ENCODE measurements at places on chromosomes 12 and 14.

DNA sequence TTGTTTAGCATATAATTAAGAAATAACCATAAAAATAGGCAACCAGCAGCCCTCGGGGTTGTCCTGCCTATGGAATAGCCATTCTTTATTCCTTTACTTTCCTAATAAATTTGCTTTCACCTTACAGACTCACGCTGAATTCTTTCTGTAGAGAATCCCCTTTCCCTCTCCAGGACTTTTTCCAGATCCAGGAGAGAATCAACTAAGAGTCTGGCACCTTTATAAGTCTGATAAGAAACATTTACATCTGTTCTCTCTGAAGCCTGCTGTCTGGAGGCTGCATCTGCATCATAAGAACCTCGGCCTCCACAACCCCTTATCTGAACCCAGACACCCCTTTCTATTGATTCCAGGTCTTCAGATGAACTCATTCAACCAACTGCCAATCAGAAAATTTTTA lies 32.3 kb downstream of the RIMBP2 start:
- no peak for DNase-seq

GRCh38 chr14:75993567-75994041 lies 8.0 kb downstream of the IFT43 start:
- no peak for DNase-seq

DNA sequence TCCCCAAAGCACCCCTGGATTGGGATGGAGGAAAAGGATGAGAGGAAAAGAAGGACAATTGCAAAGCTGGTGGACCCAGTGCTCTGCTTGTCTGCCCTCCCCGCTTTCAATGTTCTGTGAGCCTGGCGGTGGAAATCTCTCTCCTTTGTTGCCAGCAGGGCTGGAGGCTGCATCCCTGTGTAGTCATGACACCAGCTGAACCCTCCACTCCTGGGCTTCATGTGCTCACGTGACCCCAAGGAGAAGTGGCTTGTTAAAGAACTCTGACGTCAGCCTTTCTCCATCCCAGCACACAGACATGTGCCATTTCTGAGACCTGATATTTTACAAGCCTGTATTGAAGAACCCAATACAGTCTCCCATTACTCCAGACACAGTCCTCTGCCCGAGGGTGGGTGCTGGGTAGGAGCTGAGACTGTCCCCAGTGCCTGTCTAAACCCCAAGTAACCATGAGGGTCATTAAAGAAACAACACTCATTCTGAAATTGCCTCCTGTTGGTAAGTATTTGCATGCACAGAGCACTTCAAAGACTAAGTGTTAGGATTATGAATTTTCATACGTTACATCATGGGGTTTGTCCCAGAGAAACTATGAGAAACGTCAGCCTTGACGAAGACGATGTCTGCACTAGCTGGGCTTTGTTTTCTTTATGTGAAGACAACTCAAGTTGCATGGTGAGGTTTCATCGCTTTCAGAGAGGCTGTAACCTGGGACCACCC lies 21.7 kb downstream of the GALNT16 start:
- no peak for DNase-seq

DNA sequence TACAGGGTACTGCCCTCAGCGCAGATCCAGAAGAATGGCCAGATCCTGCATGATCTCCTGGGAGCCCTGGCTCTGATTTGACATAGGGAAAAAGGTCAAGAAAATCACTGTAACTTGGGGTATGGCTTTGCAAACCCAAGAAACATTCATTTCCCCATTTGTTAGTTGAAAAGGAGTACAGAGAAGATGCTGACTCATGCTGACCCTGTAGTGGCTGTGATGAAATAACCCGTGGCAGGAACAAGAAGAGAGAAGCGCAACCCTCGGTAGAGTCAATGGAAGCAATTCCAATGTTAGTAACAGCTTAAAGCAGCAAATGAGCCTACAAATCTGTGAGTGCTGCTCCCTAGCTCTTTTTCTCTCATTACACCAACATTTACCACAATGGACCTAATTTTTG lies 281.6 kb upstream of the NPAS3 start:
- DNase-seq = peak; percentile 81

DNA sequence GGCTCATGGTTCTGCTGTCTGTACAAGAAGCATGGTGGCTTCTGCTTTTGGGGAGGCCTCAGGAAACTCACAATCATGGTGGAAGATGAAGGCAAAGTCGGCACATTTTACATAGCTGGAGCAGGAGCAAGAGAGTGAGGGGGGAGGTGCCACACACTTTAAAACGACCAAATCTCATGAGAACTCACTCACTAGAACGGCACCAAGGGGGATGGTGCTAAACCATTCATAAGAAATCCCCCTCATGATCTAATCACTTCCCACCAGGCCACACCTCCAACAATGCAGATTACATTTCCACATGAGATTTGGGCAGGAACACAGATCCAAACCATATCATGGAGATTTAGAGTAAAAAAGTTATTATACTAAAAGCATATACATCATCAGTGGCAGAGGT lies 13.6 kb upstream of the LEMD3 start:
- DNase-seq = no peak

GRCh38 chr14:104889375-104889757 lies 24.3 kb downstream of the CEP170B start:
- DNase-seq = no peak

DNA sequence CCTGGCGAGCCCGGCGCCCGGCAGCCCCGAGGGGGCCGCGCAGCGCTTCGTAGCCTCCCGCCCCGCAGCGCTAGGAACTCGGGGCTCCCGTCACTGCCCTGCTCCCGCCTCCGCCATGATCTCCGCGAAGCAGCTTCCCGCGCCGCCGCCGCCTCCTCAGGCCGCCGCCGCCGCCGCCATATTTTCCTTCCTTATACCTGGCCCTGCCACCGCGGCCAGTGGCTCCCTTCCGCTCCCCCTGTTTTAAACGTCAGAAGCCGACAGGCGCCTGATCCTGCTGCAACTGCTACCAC lies 286 bp downstream of the PPP4R3A start:
- no peak for DNase-seq

DNA sequence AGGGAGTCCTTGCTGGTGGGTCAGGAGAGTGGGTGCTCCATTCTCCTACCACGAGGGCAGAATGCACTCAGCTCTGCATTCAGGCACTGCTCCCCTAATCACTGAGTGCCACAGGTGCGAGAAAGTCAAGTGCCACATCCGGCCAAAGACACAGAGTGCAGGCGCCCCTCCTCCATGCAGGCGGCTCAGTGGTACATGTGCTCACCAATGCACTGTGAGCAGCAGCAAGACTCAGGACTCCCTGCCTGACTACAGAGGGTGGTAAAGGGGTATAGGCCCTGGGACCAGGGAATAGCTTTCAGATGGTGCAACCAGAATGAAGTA lies 32.9 kb downstream of the ZFYVE21 start:
- DNase-seq = no peak

DNA sequence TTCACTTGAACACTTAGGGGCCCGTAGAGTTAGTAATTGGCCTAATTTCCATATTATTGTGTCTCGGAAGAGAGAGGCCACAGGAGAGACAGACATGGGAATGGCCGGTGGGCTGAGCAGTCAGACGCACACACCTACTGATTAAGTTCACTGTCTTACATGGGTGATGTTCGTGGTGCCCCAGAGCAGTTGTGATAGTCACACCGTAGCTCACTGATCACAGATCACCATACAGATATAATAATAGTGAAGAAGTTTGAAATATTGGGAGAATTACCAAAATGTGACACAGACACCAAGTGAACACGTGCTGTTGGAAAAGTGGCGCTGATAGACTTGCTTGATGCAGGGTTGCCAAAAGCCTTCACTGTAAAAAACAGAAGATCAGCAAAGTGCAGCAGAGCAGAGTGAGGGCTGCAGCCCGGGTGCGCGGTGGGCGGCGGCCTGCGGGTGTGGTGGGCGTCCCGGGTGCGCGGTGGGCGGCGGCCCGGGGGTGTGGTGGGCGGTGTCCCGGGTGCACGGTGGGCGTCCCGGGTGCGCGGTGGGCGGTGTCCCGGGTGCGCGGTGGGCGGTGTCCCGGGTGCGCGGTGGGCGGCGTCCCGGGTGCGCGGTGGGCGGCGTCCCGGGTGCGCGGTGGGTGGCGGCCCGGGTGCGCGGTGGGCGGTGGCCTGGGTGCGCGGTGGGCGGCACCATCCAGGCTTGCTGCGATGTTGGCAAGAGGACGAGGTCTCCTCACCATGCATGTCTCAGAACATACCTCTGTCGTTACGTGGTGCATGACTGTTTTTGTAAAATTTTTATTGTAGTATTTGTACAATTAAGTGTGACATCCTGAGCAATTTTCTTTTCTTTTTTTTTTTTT lies 34.3 kb upstream of the TEX22 start:
- DNase-seq = peak; percentile 59

GRCh38 chr14:50260511-50260910 lies 29.1 kb upstream of the SOS2 start:
- DNase-seq = peak; percentile 60

GRCh38 chr12:87679251-87679650 lies 349.9 kb downstream of the C12orf50 start:
- no peak for DNase-seq

DNA sequence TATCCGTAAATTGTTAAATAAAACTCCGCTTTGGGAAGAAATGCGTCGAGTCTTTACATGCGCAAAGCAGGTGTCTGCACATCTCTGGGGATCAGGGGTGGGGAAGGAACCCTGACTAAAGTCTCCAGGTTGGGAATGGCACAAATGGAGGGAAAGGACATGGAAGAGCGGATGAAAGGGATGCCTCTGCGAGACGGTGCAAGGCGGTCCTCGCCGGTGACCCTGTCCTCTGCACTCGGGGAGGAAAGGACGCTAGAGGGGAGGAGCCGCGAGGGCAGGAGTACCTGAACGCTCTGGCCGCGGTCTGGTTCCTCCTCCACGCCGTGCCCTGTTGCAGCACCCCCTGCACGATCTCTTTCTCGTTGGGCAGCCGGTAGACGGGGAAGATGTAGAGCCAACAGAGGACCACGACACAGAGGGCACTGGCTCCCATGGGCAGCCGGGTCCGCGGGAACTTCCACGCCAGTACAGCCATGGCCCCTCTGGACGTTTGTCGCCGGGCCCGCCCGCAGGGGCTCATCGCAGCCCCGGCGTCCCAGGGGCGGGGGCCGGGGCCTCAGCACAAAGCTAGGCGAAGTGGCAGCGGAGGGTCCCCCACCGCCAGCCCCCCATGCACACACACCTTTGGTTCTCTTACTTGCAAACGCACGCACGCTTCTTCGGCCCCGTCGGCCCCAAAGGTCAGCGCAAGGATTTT lies 646 bp downstream of the ST8SIA1 start:
- no peak for DNase-seq

GRCh38 chr12:76643438-76643837 lies 83.9 kb upstream of the OSBPL8 start:
- peak; percentile 20 for DNase-seq

GRCh38 chr14:92943855-92944570 lies 21.1 kb downstream of the CHGA start:
- no peak for DNase-seq

- no peak for DNase-seq
Measured at GRCh38 chr14:37145395-37145794, 27.0 kb downstream of the SLC25A21 start.

DNA sequence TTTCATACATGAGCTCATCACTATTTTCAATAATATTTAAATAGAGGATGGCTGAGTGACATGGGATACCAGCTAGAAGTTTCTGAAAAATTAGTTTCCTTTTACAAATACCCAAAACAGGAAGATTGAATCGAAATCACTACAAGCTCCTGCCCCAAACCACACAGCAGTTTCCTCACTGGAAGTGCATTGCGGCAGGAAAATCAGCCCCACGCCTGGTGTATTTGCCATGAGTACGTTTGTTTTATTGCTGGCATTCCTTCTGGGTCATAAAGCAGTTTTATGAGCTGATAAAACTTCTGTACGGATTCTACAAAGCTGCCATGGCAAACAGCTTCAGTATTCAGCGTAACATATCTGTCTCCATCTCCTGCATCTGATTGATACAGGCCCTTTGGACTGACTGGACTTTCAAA lies 23.7 kb downstream of the CDC42BPB start:
- DNase-seq = no peak

- DNase-seq = no peak
Measured at GRCh38 chr12:74489543-74489942, 48.1 kb upstream of the ATXN7L3B start.

DNA sequence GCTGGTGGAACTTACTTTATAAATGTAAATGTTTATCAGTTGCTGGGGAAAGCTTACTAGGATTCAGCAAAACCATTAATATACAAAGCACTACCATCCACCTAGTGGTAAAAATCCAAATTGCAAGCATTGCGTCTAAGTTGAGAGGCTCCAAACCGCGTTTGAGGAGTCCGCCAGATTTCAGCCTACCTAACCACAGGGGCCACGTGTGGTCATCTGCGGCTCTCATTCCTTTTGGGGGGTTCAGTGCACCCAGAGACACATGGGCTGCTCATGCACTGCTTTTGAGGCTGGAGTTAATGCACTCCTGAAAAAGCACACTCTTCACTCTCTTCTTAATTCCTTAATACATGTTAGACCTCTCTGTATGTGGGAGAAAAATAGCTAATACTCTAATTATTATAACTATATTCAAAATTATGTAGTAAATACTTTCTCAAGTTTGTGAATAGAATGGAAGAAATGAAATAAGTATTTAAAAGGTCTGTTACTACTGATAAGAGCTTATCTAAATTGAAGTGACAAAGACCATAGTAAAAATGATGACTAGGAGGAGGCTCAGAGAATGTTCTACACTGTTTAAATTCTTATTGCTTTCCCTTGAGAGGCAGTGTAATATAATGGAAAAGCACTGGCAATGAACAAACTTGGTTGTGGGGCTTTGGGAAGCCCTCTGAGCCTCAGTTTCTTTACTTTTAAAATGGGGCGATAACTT lies 41.4 kb upstream of the MANSC4 start:
- peak; percentile 72 for DNase-seq

GRCh38 chr12:40502322-40502721 lies 189.9 kb upstream of the CNTN1 start:
- DNase-seq = no peak

DNA sequence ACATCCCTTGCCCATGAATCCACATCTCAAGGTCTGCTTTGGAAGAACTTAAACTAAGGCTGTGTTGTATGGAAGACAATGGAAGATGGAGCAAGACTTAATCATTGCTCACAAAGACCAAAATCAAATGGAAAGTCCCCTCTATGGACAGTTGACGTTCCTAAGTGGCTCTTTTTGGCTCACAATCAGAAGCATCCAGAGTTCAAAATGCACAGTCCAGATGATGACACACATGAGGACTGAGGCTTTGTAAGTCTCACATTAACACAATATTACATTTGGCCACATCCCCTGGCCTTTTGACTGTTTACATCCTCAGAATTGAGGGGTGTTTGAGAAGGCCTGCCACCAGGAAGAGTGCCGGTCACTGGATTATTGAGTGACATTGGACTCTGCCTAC lies 122.3 kb upstream of the CPM start:
- DNase-seq = no peak

GRCh38 chr14:89607453-89607852 lies 190.4 kb upstream of the FOXN3 start:
- peak; percentile 4 for DNase-seq

DNA sequence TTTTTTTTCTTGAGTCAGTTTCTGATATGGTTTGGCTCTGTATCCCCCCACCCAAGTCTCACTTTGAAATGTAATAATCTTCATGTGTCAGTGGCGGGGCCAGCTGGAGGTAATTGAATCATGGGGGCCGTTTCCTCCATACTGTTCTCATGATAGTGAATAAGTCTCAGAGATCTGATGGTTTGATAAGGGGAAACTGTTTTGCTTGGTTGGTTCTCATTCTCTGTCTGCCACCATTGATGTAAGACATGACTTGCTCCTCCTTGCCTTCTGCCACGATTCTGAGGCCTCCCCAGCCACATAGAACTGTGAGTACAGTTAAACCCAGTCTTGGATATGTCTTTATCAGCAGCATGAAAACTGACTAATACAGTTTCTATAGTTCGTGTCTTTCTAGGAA lies 42.9 kb downstream of the WNK1 start:
- DNase-seq = no peak
